ENCODE measurements at places on chromosomes 7 and 10. TPM values are rescaled to one million over a fixed set of nuclear protein-coding genes. Genes with fewer than 3 reads are reported as not detected.

DNA sequence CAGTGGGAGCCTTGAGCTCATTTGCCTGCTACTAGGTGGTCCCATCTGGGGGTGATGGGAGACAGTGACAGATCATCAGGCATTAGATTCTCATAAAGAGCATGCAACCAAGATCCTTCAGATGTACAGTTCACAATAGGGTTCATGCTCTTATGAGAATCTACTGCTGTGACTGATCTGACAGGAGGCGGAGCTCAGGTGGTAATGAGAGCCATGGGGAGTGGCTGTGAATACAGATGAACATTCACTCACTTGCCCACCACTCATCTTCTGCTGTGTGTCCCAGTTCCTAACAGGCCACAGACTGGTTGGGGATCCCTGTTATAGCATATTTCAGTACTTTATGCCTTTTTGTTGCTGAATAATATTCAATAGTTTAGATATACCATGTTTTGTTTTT is 6.6 kb upstream of the UBE2D1 start:
- H3K27ac ChIP-seq, result no peak overlapping the region
- H3K4me1 ChIP-seq, result no peaks in the 10 kb centered on the region
- no peaks in the 10 kb centered on the region for H3K27me3 ChIP-seq

DNA sequence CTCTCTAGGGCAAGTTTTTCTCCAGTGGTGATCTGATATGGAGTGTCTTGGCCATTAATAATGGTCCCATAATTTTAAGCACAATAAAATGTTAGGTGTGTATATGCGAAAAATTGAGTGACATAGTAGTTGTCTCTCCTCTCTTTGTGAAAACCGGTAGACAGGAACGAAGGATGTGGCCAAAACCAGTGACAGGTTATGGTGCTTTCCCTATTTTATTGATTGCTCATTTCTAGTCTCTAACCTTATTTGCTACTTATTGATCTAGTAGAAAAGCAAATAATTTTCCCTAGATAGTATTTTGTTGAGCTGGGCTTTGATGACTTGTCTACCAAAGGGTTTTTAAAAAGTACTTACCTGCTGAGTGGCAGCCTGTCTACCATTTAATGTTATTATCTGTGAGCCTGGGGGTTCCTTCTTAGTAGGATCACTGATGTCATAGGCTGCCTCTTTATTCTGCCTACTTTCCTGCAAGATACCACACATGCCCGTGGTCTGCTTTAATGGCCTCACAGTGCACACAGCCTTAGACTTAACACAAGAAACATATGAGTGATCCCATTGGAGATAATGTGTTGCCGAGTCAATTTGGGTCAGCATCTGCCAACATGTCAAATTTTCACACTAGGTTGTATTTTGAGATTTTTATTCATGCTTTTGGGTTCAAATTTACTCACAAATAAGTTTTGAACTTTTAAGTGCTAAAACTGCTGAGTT is 100.0 kb downstream of the AUTS2 start:
- H3K27ac ChIP-seq, result no peak overlapping the region
- no peaks in the 10 kb centered on the region for H3K36me3 ChIP-seq
- H3K4me1 ChIP-seq, result peaks cover 28% of the 10 kb centered on the region
- H3K4me3 ChIP-seq, result no peak overlapping the region
- no peak for DNase-seq

Gene GRID1
- 0.66 TPM for total RNA-seq

DNA sequence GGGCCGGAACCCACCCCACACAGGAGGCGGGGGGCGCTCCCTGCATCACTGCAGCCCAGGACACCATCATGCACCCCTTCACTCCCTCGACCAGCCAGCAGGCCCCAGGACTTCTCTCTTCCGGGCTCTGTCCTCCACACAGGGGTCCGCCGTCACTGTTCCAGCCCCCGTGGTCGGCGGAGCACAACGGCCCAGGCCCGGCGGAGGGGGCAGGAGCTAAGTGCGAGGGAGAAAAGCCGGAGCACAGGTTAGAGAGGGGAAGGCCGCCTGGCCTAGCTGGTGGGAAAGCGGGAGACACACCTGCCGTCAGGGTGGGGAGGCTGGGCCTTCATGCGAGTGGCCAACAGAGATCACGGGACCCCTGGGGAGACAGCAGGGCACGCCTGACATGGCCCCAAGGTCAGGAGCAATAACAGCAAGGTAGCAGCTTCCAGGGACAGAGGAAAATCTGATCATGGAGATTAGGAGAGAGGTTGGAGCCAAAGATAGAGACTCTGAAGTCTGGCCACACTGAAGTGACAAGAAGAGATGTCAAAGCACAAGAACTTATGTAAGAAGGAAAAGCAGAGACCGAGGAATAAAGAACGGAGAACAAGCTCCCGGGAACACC is 151.1 kb downstream of the MAD1L1 start:
- DNase-seq, result no peak
- H3K4me1 ChIP-seq, result no peaks in the 10 kb centered on the region
- H3K36me3 ChIP-seq, result peaks cover 5% of the 10 kb centered on the region

DNA sequence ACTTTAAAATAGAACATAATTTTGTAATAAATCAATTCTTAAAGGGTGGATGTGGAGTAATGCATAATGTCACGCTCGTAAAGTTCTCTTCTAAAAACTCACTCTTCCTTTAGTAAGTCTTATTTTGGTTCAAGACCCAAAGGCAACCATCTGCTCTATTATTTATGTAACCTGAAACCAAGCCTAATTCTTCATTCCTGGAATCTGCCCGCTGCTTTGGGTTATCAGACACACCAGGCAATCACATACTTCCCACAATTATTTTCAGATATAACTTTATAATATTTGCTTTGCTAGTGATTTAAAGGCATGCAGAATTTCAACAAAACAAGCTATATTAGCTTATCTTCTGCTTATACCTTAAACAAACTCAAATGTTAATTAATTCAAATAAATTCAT is 39.0 kb downstream of the RAB11FIP2 start:
- no peak for DNase-seq
- H3K4me1 ChIP-seq, result no peaks in the 10 kb centered on the region
- no peaks in the 10 kb centered on the region for H3K27me3 ChIP-seq
- H3K4me3 ChIP-seq, result no peak overlapping the region
- H3K36me3 ChIP-seq, result no peaks in the 10 kb centered on the region

- H3K4me1 ChIP-seq, result no peaks in the 10 kb centered on the region
- DNase-seq, result no peak
- H3K27ac ChIP-seq, result no peak overlapping the region
- H3K4me3 ChIP-seq, result no peak overlapping the region
These were observed 282.4 kb downstream of the AHR start for GRCh38 chr7:17580856-17581255.

DNA sequence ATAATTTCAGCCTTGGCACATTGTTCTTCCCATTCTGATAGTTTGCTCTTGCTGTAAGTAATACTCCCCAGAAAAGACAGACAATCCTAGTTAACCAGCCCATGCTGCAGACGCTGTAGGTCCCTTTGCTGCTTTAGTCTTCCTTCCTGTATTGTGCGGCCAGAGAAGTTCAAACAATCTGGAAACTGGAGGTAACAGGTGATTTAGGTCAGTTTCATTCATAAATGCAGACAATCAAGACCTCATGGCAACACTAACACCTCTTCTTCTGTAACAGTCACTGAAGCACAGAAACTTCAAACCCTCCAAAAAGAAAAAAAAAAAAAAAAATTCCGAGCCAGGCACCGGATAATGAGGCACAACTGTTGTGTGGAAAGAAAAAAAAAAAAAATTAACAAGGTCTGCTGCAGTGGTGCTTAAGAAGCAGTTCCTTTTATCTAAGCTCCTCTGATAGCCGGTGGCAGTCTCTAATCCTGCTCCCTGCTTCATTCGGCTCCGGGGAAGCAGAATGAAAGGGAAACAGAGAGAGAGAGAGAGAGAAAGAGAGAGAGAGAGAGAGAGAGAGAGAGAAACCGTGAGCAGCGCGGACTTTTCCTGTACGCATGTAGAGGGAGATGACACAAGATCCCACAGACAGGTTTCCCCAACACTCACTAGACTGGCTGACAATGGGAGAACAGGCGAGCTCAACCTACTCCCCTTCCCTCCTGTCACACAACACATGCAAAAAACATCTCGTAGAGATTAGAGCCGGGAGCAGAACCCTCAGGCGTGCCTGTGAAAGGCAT is at the start of gene SEMA3A:
Gene SEMA3A, minus strand, starts transcription at position 306 of the 788 bp plus-strand sequence. Its CDS starts 203 bp downstream, at position 103.
- H3K4me3 ChIP-seq, result peak within 1 kb of the TSS; percentile 56
- H3K27me3 ChIP-seq, result no peaks in the 10 kb centered on the region
- peak; percentile 84 for DNase-seq
- peak within 1 kb of the TSS; percentile 85 for H3K27ac ChIP-seq
- no peaks in the 10 kb centered on the region for H3K36me3 ChIP-seq
- H3K4me1 ChIP-seq, result peaks cover 31% of the 10 kb centered on the region

Gene ACHE
- 7.2 TPM for total RNA-seq

Gene RAPGEF5
- total RNA-seq, result 17.9 TPM

GRCh38 chr7:136677471-136678365 is 190.7 kb upstream of the CHRM2 start:
- H3K27ac ChIP-seq, result no peak overlapping the region
- no peaks in the 10 kb centered on the region for H3K36me3 ChIP-seq
- DNase-seq, result no peak
- H3K4me1 ChIP-seq, result no peaks in the 10 kb centered on the region
- no peaks in the 10 kb centered on the region for H3K27me3 ChIP-seq

Gene ANAPC16
- 126 TPM for total RNA-seq

Gene VPS50
- total RNA-seq, result 36.4 TPM

Gene MYH16
- total RNA-seq, result not detected

Gene KIN
- 5.9 TPM for total RNA-seq

DNA sequence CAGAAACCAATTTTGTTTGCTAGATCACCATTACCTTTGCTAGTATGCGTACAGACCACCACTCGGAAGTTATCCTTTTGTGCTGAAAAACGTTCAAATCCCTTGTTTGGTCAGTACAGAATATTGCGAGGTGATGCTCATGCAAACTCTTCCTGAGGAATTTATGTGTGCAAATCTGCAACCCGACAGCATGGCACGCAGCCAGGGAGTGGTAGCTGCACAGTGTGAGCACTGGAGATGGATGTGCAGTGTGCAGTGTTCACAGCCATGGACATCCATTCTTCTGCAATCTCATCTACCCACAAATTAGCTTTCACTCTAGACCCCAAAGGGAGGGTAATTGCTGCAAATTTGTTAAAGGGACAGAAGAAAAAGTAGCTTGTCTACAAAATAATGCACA is 72.2 kb downstream of the CACUL1 start:
- H3K27me3 ChIP-seq, result no peaks in the 10 kb centered on the region
- no peak overlapping the region for H3K4me3 ChIP-seq
- no peak overlapping the region for H3K27ac ChIP-seq
- DNase-seq, result no peak
- peaks cover 54% of the 10 kb centered on the region for H3K36me3 ChIP-seq

GRCh38 chr10:10020945-10021344 is 996.7 kb upstream of the CELF2 start:
- no peak overlapping the region for H3K4me3 ChIP-seq
- no peaks in the 10 kb centered on the region for H3K4me1 ChIP-seq
- H3K27me3 ChIP-seq, result no peaks in the 10 kb centered on the region

DNA sequence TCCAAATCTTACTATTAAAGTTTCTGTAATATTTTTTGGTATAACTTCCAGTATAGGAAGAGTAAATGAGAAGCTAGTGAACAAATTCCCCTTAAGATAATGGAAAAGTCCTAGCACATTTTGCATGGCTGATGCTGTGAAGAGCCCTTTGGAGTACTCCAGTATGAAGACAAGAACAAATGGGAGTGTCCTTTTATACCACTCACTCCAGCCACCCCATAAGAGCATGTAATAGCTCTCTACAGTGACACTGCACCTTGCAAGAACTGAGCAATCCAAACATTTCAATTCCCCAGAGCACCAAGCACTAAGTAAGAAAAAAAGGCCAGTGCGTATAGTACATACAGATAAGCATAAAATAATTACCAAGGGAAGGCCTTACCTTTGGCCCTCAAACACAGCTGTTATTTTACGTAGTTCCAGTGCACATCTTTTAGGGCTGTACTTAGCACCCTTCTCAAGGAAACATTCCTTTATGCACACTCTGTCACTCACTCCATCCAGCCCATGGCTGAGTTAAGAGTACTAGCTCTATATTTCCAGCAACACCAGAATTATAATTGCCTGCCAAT is 135.4 kb downstream of the ST7 start:
- no peak overlapping the region for H3K27ac ChIP-seq
- H3K36me3 ChIP-seq, result no peaks in the 10 kb centered on the region
- H3K27me3 ChIP-seq, result no peaks in the 10 kb centered on the region
- no peaks in the 10 kb centered on the region for H3K4me1 ChIP-seq

- no peaks in the 10 kb centered on the region for H3K27me3 ChIP-seq
- no peak overlapping the region for H3K27ac ChIP-seq
- no peaks in the 10 kb centered on the region for H3K36me3 ChIP-seq
- no peaks in the 10 kb centered on the region for H3K4me1 ChIP-seq
These were observed 38.5 kb upstream of the MSMB start for GRCh38 chr10:46084321-46085165.

- no peak overlapping the region for H3K27ac ChIP-seq
- no peak overlapping the region for H3K4me3 ChIP-seq
- H3K36me3 ChIP-seq, result no peaks in the 10 kb centered on the region
- DNase-seq, result no peak
These were observed 939.6 kb upstream of the C7orf33 start for GRCh38 chr7:147650991-147651390.

DNA sequence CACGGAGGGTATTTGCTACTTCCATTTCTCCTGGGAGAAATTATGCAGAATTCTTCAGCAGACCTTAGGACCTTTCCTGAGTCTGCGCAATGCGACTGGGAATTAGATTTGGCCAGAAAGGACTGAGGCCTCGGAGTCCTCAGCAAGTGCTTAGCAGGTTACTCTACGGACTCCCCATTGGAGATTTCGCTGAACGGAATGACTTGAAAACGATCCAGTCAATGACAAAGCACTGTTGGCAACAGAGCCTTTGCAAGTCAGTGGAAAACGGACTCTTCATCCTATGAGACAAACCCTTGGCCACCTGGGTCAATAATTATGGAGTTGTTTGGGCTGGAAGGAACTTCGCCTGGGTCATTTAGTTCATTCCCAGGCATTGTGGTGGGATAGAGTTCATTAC is 107.4 kb downstream of the FAM204A start:
- no peak for DNase-seq
- no peaks in the 10 kb centered on the region for H3K36me3 ChIP-seq
- no peaks in the 10 kb centered on the region for H3K4me1 ChIP-seq
- no peak overlapping the region for H3K4me3 ChIP-seq
- no peak overlapping the region for H3K27ac ChIP-seq
- peaks cover 15% of the 10 kb centered on the region for H3K27me3 ChIP-seq

DNA sequence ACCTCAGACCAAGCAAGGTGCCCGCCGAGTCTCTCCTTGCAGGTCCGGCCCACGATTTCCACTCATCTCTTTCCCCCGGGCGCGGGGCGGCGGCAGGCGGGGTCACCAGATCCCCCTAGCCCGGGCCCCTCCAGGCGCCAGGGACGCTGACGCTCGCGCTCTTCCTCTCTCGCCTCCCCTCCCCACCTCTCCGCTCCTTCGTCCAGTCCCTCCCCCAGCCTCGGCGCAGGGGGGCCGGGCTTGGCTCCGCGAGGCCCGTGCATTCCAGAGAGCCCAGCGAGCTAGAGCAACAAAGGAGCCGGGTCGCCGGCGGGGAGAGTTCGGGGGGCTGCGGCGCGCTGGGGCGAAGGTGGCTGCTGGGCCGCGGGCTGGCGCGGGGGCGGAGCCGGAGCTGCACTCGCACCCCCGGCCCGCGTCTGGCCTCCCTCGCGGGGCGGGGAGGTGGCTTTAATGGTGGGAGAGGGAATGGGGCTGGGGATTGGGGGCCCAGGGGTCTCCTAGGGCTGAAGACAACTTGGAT is at the start of gene SMO:
Gene SMO, plus strand, starts transcription at position 262 of the 520 bp plus-strand sequence. CDS start 519 bp downstream, outside the sequence.
- peak; percentile 81 for DNase-seq
- peak within 1 kb of the TSS; percentile 70 for H3K27ac ChIP-seq
- H3K27me3 ChIP-seq, result no peaks in the 10 kb centered on the region
- no peaks in the 10 kb centered on the region for H3K36me3 ChIP-seq
- peak within 1 kb of the TSS; percentile 42 for H3K4me3 ChIP-seq
